MM.1S (cell line): ENCODE measurements at places on chromosomes 3 and 15.
A peak's percentile ranks its signal among the peaks of the same experiment; 100 is the strongest.

DNA sequence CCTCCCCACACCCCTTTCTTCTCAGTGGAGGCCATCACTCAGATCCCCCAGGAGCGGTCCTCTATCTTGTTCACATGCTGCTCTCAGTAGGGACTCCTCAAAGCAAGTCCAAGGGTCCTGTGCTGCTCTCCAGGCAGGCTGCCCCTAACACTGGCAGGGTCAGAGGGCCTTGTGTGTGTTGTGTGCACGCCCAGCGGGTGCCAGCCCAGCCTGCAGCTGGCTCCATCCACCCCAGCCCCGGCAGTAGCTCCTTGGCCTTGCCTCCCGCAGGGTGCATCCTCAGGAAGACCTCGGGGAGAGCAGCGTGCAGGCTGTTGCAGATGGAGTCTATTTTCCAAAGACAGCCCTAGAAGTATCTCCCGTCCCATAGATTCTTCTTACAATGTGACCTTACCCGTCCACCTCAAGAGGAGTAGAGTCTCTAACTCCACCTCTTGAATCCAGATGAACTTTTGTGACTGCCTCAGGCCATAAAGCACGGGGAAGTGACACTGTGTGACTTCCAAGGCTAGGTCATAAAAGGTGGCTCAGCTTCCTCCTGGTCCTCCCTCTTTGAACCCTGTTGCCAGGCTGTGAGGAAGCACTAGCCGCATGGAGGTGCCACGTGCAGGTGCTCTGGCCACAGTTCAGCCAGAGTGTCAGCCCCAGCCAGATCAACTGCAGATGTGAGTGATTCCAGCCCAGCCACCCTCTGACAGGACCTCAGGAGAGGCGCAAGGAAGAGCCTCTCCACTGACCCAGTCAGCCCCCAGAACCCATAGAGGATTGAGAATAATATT is 531.6 kb downstream of the SHQ1 start:
- DNase-seq, result no peak

GRCh38 chr3:56688191-56688590 is 5.1 kb upstream of the TASOR start:
- DNase-seq, result no peak

GRCh38 chr15:36961956-36962355 is 138.4 kb downstream of the MEIS2 start:
- DNase-seq, result no peak

- DNase-seq, result no peak
These were observed 7.2 kb upstream of the ABHD10 start for GRCh38 chr3:111971533-111972130.

GRCh38 chr15:81851757-81852156 is 194.1 kb downstream of the MEX3B start:
- no peak for DNase-seq

DNA sequence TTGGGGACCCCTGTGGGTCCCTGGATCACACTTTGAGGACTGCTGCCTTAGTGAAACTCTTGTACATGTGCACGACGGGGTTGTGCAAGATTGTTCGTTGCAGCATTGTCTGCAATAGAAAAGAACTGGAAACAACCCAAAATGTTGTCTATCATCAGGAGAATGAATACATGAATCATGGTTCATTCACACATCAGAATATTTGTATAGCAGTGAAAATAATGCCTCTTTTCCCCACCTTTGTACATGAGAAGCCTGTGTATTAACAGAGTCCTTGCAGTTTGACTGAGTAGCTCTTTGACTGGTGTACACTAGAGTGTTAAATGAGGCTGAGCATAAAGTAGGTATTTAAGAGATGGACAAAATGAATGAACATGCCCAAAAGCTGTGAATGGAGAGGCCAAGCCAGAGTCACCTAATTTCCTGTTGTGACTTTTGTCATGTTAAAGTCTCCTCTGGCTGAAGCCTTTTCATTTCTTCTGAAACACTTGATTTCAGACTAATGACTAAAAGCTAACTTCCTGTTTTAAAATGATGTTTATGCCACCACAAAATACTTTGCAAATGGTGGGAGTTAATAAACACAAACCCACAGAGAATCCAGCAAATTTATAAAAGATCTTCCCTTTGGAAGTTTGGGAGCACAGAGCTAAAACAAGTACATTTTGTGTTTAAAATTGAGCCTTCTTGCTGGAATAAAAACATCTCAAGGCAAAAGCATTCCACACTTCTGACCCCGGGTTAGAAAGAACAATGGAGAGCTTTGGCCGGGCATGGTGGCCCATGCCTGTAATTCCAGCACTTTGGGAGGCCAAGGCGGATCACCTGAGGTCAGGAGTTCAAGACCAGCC is 20.6 kb upstream of the USP3 start:
- DNase-seq, result peak; percentile 33

- no peak for DNase-seq
These were observed 23.2 kb upstream of the MUC4 start for GRCh38 chr3:195834675-195835583.

DNA sequence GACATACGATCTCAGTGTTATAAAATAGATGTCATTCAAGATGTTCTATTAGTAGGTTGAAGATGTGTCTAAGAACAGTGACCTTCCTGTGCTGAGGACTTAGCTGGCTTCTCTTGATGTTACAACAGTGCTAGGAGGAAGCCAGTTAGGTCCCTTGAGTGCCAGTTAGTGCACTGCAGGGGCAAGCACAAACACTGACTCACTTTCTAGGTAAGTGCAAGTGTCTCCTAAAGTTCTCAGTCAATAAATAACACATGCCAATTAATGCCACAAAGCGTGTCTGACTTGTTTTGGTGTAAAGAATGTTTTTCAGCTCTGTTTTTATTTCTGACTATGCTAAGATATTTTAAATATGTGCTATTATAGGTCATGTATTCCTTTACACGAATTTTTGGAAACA is 211.8 kb downstream of the NAALADL2 start:
- DNase-seq, result no peak

GRCh38 chr3:66747261-66747660 is 246.4 kb upstream of the LRIG1 start:
- no peak for DNase-seq

DNA sequence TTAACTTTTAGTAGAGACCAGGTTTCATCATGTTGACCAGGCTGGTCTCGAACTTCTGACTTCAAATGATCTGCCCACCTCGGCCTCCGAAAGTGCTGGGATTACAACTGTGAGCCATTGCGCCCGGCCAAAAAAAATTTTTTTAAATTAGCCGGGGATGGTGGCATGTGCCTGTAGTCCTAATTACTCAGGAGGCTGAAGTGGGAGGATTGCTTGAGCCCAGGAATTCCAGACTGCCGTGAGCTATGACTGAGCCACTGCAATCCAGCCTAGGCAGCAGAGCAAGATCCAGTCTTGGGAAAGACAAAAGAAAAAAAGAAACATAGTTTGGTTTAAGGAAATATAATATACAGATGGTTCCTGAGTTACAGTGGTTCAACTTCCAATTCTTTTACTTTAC is 44.9 kb upstream of the EIF3J start:
- DNase-seq, result no peak

GRCh38 chr15:91412138-91412928 is 312.3 kb downstream of the SV2B start:
- DNase-seq, result no peak

DNA sequence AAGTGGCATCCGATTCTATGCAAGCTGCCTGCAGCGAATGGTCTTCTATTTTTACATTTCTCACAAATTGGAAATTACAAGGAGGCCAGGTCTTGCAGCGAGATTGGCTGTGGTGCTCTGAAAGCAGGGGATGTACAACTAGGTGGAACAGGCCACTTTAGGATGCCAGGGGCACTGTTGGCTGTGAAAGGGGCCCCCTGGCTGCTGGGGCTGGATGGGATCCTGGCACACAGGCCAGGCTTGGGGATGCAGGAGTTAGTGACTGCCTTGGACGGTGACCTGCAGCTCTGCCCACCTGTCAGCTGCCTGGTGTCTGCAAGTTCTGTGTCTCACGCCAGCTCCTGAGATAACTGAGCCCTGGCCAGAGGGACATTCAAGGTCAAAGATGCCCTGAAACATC is 4.6 kb downstream of the SLC6A1 start:
- DNase-seq, result no peak

- DNase-seq, result no peak
These were observed 18.6 kb downstream of the SH2D7 start for GRCh38 chr15:78110916-78111475.

- DNase-seq, result no peak
These were observed 2.3 kb upstream of the TYRO3 start for GRCh38 chr15:41556677-41557076.

DNA sequence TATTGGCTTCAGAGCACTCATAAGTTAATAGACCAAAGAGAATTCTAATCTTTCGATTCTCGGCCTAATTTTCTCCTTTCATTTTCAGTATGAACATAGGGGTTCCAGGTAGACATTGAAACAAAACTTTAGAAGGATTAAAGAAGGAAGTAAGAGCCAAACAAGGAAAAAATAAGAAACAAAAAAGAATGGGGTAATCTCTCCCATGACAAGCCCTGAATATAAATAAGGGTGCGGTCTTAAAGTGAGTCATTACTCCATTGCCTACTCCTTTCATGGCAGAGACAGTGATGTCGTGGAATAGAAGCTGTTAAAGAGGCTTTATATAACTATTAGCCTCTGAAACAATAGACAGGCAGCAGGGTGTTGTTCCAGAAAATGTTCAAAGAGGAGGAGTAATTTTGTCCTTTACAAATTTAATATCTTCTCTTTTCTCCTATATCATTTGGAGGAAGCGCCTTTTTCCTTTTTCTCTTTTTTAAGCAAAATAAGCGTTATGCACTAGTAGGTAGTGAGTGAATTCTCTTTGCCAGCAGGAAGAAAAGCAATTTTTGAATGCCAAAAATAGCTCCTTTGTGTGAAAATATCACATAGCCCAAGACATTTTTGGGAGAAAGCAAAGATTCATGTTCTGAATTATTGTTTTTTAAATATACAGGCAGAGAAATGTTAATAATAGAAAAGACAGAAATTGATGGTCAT is 607.9 kb upstream of the KCNMB2 start:
- peak; percentile 44 for DNase-seq

GRCh38 chr3:40847551-40847992 is 322.8 kb downstream of the ZNF621 start:
- no peak for DNase-seq

DNA sequence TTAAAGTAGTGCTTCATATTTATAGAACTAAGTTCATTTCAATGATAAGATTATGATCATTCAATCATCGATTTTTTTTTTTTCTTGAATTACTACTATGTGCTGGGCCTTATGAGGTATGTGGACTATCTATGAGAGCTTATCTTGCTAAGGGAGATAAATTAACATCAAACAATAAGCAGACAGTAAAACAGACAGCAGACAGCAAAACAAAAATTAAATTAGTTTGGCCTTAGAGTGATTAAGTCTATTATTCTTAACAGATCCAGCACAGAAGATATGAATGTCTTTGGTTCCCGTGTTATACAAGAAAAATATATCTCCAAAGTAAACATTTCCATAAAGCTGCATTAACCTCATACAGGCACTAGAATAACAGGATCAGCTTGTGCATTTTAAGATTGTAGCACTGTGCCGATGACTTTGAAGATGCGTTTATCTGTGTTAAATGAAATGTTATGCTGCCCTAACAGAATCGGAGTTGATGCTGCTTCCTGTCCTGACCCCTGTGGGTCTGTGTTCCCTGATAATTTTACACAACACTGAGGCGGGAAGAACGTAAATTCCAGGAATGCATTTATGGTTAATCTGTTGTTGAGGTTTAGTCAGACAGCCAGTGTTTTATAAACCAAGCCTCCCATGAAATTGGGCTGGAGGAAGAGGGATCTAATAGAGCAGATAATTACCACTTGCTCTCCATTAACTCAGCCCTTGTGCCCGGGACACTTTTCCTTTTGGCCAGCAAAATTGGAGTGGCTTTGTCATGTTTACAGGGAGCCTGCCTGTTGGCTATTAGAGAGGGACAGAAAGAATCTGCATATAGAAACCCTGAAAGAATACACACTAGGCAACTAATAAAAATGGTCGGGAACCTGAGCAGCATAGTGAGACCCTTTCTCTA is 80.8 kb downstream of the GHSR start:
- no peak for DNase-seq

DNA sequence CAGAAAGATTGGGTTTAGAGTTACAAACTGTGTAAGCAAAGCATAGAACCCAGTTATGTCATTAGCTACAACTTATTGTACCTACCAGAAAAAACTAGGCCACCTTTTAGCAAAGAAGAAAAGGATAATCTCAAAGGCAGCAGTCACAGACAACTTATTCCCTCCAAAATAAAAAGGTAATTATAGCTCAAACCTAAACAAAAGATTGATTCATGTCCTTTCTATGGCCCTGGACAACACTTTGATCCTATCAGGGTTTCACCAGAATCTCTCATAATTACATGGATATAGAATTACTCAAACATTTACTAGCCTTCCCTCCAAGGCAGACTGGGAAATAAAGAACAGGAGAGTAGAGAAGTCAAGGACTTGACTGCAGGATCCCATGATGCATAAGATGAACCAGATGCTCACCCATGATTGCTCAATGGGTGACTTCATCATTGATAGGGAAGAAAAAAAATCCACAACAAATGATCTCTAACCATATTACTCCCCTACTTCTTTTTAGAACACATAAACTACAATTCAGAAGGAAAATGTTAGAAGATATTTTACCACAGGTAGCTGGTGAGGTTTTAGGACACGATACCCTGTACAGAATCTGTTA is 17.4 kb downstream of the DET1 start:
- DNase-seq, result no peak

- no peak for DNase-seq
These were observed 676.0 kb downstream of the EPHA3 start for GRCh38 chr3:89783341-89783927.

DNA sequence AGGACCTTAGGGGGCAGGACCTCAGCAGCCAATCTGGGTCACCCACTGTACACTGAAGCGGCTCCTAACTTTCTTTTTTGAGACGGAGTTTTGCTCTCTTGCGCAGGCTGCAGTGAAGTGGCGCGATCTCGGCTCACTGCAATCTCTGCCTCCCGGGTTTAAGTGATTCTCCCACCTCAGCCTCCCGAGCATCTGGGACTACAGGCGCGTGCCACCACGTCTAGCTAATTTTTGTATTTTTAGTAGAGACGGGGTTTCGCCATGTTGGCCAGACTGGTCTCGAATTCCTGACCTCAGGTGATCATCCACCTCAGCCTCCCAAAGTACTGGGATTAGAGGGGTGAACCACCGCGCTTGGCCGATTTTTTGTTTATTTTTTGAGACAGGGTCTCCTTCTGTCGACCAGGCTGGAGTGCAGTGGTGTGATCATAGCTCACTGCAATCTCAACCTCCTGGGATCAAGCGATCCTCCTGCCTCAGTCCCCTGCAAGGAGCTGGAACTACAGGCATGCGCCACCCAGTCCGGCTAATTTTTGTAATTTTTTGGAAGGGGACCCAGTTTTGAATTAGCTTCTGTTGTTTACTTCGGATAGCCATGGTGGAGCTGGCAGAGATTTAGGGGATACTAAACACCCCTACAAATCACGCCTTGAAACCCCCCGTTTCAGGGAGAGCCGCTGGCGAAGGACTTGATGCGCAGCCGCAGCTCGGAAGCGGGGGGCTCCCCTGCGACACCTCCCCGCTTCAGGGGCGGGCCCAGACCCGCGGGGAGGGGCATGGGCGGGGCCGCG is 1.5 kb upstream of the CLK3 start:
- no peak for DNase-seq

DNA sequence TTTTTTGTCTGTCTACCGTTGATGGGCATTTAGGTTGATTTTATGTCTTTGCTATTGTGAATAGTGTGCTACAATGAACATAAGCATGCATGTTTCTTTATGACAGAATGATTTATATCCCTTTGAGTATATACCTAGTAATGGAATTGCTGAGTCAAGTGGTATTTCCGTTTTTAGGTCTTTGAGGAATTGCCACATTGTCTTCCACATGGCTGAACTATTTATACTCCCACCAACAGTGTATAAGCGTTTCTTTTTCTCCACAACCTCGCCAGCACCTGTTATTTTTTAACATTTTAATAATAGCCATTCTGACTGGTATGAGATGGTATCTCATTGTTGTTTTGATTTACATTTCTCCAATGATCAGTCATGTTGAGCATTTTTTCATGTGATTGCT is 89.6 kb upstream of the GALNT15 start:
- DNase-seq, result no peak
